Esophagus squamous epithelium (tissue), 5 donors: ENCODE measurements at places on chromosomes 2 and 18. TPM values are rescaled to one million over a fixed set of nuclear protein-coding genes. Genes with fewer than 3 reads are reported as not detected.

The KCNF1 gene
- not detected for total RNA-seq

The ANO7 gene
- total RNA-seq = not detected

The IL1R2 gene
- 182 TPM for total RNA-seq

The AOX1 gene
- 3.2 TPM for total RNA-seq

The POTEI gene
- total RNA-seq = not detected

The SLC9A4 gene
- 0.53 TPM for total RNA-seq

The PLCL1 gene
- total RNA-seq = 2.0 TPM

The RAB10 gene
- 388 TPM for total RNA-seq

The CD8B2 gene
- total RNA-seq = not detected

The DLX1 gene
- total RNA-seq = not detected

The MCFD2 gene
- total RNA-seq = 49.7 TPM

The MRPL30 gene
- total RNA-seq = 34.3 TPM

The RSAD2 gene
- 0.18 TPM for total RNA-seq

The TRAK2 gene
- 8.1 TPM for total RNA-seq

The ZRANB3 gene
- total RNA-seq = 0.61 TPM

The CAPN14 gene
- 266 TPM for total RNA-seq

The SLC9A2 gene
- 0.47 TPM for total RNA-seq

The GCG gene
- not detected for total RNA-seq

The BMP10 gene
- total RNA-seq = not detected

The INPP5D gene
- 36.0 TPM for total RNA-seq

The DSG2 gene
- total RNA-seq = 9.6 TPM

The DLGAP1 gene
- total RNA-seq = 0.09 TPM

The CDKL4 gene
- 0.38 TPM for total RNA-seq

The TCF7L1 gene
- 4.0 TPM for total RNA-seq

The RAPH1 gene
- total RNA-seq = 10.6 TPM

The RALB gene
- total RNA-seq = 50.2 TPM

The MAPK4 gene
- 3.1 TPM for total RNA-seq

The THSD7B gene
- total RNA-seq = 0.49 TPM

The GLI2 gene
- 2.4 TPM for total RNA-seq

The LIMS1 gene
- total RNA-seq = 63.3 TPM

The NUP35 gene
- 17.7 TPM for total RNA-seq

The RUFY4 gene
- not detected for total RNA-seq

The PSTPIP2 gene
- total RNA-seq = 18.7 TPM

The LYPD6 gene
- 1.2 TPM for total RNA-seq

The CEBPZ gene
- 32.0 TPM for total RNA-seq

The EMILIN2 gene
- 11.1 TPM for total RNA-seq

The SCG2 gene
- not detected for total RNA-seq
